ENCODE measurements at places on chromosomes 7 and 10.

- no peak for DNase-seq
Observed at GRCh38 chr10:5947471-5948207, 29.7 kb downstream of the IL15RA start.

- DNase-seq: no peak
Observed at GRCh38 chr10:58457761-58458616, 54.7 kb upstream of the BICC1 start.

- DNase-seq: no peak
Observed at GRCh38 chr7:36957620-36958019, 233.3 kb upstream of the AOAH start.

GRCh38 chr7:90655566-90655965, 59.4 kb downstream of the CDK14 start:
- no peak for DNase-seq

DNA sequence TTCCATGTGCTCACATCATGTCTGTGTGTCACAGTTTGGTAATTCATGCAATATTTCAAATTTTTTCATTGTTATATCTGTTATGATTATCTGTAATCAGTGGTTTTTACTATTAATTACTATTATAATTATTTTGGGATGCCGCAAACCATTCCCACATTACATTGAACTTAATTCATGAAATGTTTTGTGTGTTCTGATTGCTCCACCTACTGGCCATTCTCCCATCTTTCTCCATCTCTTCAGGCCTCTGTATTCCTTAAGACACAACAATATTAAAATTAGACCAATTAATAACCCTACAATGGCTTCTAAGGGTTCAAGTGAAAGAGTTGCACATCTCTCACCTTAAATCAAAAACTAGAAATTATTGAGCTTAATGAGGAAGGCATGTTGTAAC, 398.5 kb downstream of the PCDH15 start:
- no peak for DNase-seq

DNA sequence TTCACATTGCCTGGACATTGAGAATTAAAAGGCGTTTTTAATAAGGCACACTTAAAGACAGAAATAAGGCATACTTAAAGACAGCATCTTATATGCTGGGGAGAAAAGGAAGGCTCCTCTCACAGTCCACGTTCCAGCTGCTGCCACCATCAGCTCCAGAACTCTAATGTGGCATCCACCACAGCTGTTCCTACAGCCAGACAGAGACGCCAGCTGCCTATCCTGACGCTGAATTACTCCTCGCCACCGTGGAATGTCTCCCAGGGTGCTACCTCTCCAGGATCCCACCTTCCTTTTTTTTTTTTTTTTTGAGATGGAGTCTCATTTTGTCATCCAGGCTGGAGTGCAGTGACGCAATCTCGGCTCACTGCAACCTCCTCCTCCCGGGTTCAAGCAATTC, 30.8 kb downstream of the SLC37A3 start:
- DNase-seq: no peak

GRCh38 chr7:40644454-40645188, 509.8 kb downstream of the SUGCT start:
- no peak for DNase-seq

DNA sequence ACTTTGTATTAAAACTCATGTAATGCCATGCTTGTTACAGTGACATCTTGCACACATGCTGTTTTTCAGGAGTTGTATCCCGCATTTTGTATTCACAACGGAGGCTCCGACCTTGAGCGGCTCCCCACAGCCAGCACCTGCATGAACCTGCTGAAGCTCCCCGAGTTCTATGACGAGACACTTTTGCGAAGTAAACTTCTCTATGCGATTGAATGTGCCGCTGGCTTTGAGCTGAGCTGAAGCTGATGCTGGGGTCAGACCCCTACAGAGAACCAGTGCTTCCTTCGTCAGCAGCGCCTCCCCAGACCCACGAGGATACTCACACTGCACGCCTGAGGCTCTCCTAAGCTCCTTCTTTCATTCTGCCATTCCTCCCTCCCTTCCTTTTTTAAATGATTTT, 69.3 kb upstream of the DNAJB6 start:
- DNase-seq: no peak

- DNase-seq: no peak
Observed at GRCh38 chr10:314871-315270, 179.6 kb downstream of the ZMYND11 start.

GRCh38 chr7:142478479-142479220, 220.8 kb upstream of the PRSS58 start:
- no peak for DNase-seq

DNA sequence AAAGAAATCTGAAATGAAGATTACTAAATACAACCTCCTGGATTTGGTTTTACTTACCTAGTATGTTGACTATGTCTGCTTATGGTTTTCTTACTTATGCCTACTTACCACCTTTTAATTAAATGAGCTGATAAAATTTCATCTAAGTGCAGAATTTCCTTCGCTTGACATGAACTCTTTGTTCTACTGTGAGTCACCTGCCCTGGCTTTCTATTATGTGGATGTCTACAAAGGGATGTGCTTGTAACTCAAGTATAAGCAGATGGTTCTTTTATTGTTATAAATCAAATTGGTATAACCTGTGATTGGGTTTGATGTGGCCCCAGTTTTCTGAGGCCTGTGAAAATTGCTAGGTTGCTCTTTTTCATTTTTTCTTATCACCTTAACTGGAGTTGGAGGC, 389.1 kb upstream of the ANKRD30A start:
- DNase-seq: no peak

- no peak for DNase-seq
Observed at GRCh38 chr7:106774768-106775551, 90.1 kb upstream of the PIK3CG start.

DNA sequence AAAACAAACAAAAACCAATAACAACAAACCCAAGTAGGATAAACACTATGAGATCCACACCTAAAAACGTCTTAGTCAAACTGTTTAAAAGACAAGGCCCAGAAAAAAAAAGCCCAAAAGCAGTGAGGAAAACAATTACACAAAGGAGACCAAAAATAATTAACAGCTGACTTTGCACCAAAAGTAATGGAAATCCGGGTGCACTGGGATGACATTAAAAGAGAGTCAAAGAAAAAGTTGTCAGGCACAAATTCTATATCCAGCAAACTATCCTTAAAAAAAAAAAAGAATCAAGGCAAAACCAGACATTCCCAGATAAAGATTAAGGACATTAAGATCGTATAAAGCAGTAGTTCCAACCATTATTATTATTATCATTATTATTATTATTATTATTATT, 7.9 kb upstream of the ANKRD26 start:
- no peak for DNase-seq

DNA sequence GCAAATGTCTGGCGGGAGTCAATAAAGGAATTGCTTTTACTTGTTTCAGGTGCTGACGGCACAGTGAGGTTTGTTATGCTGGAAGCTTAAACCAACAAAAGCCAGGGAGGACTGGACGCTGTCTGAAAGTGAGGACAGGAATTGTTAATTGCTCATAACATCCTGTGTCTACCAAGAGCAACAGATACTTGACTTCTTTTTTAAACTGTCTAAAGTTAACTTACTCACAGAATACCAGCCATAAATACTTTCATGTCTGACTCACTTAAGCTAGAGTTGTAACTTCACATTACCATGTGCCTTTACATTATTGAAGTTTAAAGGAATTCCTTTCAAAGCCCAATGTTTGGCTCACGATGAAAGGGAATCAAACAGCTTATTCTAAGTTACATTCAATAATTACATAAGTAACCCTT, 252.7 kb upstream of the SHH start:
- DNase-seq: no peak

GRCh38 chr7:72161534-72161933, 250.6 kb downstream of the CALN1 start:
- no peak for DNase-seq

DNA sequence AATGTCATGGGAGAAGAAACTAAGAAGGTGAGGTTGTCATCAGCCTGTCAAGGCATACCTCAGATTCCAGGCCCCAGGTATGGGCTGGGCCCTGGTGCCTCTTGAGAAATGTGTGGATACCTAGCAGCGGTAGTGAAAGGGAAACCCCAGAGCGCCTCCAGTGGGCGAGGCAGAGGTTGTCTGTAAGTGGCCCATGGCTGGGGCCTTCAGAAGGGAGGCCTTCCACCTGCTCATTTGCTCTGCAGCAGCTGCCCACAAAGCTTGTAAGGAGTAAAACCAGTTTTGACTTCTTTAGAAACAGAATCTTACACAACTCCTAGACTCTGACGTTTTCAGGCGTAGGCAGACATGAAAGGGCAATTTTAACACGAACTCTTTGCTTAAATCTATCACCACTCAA, 509.9 kb downstream of the PARD3 start:
- no peak for DNase-seq

GRCh38 chr7:42961170-42961569, 29.0 kb downstream of the MRPL32 start:
- no peak for DNase-seq

- DNase-seq: no peak
Observed at GRCh38 chr7:128881458-128882125, 18.9 kb downstream of the ATP6V1F start.

- DNase-seq: no peak
Observed at GRCh38 chr10:98623176-98623575, 176.4 kb upstream of the HPS1 start.

DNA sequence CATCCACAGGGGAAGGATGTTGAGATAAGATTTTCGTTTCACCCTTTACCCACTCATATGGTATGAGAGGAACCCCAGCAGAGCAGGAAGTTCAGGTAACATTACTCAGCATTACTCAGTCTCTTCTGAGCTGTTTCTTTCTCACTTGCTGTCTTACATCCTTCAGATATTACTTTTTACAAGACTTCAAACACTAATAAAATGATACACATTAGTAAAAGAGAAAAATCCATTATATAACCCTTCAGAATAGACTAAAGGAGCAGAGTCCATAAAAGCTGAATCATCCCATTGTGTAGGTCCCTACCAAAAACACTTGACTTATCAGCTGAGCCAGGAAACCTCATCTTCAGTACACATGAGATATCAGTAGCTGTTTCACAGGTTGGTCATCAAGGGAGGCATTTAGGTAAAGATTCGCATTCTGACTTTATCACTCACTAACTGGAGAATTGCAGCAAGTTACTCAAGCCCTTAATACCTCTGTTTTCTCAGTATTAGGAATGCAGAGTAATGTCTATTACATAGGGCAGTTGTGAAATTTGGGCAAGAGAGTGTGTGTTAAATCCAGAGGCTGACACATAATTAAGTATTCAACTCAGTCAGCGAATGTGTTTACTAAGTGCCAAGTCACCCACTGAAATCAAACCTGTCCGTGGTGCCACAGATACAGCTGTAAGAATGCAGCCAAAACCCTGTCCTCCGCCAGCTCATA, 44.7 kb downstream of the KLF6 start:
- DNase-seq: no peak

GRCh38 chr10:8403711-8404371, 349.4 kb downstream of the GATA3 start:
- DNase-seq: no peak

DNA sequence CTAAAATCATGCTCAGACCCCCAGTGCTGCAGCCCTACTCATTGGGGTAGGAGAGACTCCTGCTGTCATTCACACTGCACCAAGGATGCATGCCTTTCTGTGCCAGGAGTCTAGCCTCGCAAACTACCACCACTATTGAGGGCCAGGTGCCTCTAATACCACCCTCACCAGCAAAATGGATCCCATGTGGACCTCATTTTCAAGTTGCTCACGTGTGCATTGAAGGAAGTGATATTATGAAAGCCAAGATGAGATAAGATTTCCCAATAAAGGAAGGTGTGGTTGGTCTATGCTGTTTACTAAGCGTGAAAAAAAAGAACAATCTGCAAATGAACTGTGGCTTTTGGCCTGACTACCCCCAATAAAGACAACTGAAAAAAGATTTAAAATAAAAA, 7.2 kb upstream of the LAMTOR4 start:
- DNase-seq: no peak

DNA sequence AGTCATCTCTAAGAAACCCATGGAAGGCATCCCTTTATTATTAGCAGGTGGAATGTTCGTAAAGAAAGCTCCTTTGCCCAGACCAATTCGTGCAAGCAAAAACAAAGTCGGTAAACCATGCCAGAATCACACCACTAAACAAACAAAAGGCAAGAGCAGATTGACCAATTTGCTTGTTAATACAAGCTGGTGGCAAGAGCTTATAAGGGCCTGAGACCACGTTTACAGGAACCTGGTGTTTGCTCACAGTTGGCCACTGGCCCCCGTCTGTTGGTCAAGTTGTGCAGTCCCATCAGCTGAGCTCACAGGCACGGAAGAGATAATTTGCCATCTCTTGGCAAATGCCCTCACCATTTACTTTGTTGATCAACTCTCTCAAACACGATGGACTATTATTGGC, 342.2 kb upstream of the MKI67 start:
- DNase-seq: no peak

GRCh38 chr7:44767912-44768627, 19.4 kb downstream of the ZMIZ2 start:
- DNase-seq: no peak

DNA sequence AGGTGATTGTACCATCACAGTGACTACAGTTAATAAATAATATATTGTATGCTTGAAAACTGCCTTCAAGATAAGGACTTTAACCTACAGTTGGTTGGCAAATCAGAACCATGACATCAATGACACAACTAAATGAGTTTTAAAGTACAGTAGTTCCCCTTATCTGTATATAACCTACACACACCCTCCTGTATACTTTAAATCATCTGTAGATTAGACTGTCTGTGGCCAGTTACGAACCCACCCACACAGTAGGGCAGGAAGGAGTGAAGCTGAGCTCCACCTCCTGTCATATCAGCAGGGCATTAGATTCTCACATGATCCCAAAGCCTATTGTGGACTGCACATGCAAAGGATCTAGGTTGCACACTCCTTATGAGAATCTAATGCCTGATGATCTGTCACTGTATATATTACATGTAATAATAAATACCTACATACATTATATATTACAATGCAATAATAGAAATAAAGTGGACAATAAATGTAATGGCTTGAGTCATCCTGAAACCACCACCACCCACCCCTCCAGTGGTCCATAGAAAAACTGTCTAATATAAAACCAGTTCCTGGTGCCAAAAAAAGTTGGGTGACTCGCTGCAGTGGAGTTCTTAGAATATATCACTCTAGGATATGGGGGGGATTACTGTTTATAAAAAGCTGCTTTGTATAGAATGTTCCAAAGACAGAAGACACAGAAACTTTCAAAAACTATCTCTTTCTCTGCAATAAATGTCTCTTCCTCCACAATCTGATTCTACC, 5.6 kb downstream of the TPK1 start:
- no peak for DNase-seq

- DNase-seq: no peak
Observed at GRCh38 chr7:30790356-30790755, 19.1 kb downstream of the MINDY4 start.

- no peak for DNase-seq
Observed at GRCh38 chr10:3780021-3780770, 4.8 kb downstream of the KLF6 start.

- DNase-seq: no peak
Observed at GRCh38 chr7:105738133-105738532, 138.3 kb downstream of the ATXN7L1 start.

- no peak for DNase-seq
Observed at GRCh38 chr7:73893342-73894101, 32.6 kb downstream of the TMEM270 start.

- DNase-seq: no peak
Observed at GRCh38 chr10:97479939-97480338, 18.3 kb downstream of the MMS19 start.

- DNase-seq: no peak
Observed at GRCh38 chr7:106425017-106425719, 140.4 kb upstream of the NAMPT start.

GRCh38 chr7:127347567-127348246, 44.8 kb downstream of the ZNF800 start:
- DNase-seq: no peak
